ENCODE measurements at places on chromosomes 1 and 21. TPM values are rescaled to one million over a fixed set of nuclear protein-coding genes. Genes with fewer than 3 reads are reported as not detected.

- DNase-seq: no peak
Measured at GRCh38 chr21:21309510-21309909, 311.3 kb downstream of the NCAM2 start.

GRCh38 chr1:38772026-38772425 lies 87.5 kb downstream of the RRAGC start:
- DNase-seq: no peak

GRCh38 chr1:154661110-154661509 lies 53.1 kb upstream of the ADAR start:
- DNase-seq: no peak

GRCh38 chr1:13892198-13892597 lies 192.2 kb downstream of the PRDM2 start:
- no peak for DNase-seq

GRCh38 chr1:43363935-43364525 lies 3.8 kb downstream of the ELOVL1 start:
- DNase-seq: no peak

- no peak for DNase-seq
Measured at GRCh38 chr1:247904122-247904521, 8.7 kb downstream of the OR2W3 start.

DNA sequence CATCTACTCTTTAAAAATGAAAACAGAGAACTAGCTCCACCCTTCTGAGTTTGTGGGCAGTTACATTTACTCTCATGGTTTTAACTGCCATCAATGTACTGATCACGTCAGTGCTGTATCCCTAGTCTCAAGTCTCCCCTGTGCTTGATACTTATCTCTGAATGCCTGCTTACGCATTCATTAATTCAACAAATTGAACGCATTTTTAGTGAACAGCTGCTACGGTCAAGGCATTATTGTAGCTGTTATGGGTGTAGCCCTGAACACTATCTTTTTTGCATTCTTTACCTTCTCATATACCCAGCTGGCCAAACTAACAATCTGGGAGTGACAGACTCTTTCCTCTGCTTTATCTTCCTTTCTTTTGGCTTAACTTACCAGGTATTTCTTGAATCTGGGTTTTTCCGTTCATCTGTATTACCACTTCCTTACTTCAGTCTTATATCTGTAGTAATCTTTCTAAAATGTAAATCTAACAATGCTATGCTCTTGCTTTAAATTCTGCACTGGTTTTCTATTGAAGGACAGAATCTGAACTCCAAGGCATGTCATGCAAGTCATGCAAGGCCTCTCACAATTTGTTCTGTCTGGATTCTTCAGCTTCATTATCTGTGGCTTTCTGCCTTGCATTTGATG lies 33.3 kb downstream of the SMG7 start:
- no peak for DNase-seq

- DNase-seq: no peak
Measured at GRCh38 chr1:93607814-93608186, 73.8 kb downstream of the BCAR3 start.

DNA sequence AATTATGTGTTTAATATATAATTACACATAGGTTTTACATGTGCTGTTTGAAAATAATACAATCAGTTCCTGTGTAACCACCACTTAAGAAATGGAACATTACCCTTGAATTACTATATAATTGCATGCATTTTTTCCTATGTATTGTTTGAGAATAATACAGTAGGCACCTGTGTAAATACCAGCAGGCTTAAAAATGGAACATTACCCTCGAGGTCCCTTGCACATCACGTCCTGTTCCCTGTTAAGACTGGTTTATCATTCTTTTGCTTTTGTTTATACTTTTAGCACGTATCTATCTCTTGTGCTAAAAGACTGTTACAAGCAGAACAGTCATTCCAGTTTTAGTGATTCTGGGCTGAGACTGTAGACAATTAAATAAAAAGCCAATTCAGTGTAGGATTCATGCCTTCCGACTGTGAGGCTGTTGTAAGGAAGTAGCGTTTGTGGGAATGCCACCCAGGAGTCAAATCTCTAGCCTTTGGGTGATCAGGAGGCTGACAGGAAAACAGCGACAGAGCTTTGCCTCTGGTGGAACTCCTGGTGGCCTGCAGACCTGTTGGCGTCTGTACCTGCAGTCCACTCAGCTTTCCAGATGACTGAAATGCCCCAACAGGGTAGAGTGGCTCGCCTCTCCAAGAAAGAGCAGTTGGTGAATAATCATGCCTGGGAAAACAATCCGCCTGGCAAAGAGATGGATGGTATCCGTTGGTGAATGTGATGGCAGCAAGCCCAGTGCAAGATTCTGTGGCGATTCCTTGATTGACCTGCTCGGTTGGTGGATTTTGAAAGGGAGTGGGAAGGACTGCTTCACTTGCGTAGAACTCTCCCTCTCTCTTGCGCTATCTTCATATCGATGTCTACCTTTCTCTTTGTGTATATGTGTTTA lies 58.0 kb downstream of the DISC1 start:
- DNase-seq: no peak

GRCh38 chr1:39685071-39685470 lies 6.2 kb downstream of the HPCAL4 start:
- DNase-seq: no peak

INAVA gene
- 16.4 TPM for total RNA-seq

SPATA21 gene
- not detected for total RNA-seq

MYCL gene
- total RNA-seq: 9.6 TPM

DNAJC6 gene
- total RNA-seq: 7.7 TPM

KRTAP12-2 gene
- 1.5 TPM for total RNA-seq

Data from skin of body (tissue), 3 donors.